Esophagus muscularis mucosa (tissue), 4 donors: ENCODE measurements at places on chromosomes 12 and 14. TPM values are rescaled to one million over a fixed set of nuclear protein-coding genes. Genes with fewer than 3 reads are reported as not detected.

Gene ERBB3
- 25.0 TPM for total RNA-seq

Gene RD3L
- total RNA-seq = not detected

Gene ARMH4
- total RNA-seq = 5.4 TPM

Gene SMCO2
- not detected for total RNA-seq

Gene ADSS1
- 7.9 TPM for total RNA-seq

Gene RASSF9
- total RNA-seq = 3.6 TPM

Gene COX8C
- not detected for total RNA-seq

Gene ANG
- 30.6 TPM for total RNA-seq
